ENCODE measurements at places on chromosomes 5 and 9.
A peak's percentile ranks its signal among the peaks of the same experiment; 100 is the strongest.

- DNase-seq: no peak
Measured at GRCh38 chr5:117235786-117236185, 661.2 kb upstream of the SEMA6A start.

DNA sequence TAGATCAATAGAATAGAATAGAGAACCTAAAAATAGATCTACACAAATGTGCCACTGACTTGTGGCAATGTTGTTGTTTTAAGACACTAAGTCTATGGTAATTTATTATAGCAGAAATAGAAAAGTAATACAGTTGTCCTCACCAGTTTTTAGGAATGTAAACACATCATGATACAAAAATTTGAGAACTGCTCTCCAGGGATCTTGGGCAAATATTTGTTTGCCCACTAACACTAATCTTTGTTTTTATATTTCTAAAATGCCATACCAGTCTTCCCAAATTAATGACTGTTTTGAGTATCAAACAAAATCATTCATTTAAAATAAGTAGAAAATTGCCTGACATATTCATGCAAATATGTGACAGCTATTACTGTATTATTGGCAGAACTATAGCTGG is 297.6 kb downstream of the BRINP1 start:
- no peak for DNase-seq

DNA sequence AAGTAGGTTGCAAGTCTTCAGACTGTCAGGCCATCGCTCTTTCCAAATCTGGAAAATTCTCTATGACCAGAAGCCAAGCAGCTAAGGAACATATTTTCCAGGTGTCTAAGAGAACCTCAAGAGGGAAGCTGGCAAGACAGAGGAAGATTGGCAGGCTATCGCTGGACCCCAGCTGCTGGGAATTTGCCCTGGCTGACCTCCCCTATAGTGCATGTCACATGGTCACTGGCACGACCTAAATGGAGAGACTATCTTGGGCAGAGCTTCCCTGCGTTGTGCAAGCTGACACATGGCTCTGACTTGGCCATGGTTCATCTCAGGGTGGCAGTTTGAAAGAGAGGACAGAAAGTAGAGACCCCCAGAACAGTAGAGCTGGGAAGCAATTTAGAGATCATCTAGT is 104.9 kb upstream of the ZNF618 start:
- no peak for DNase-seq

DNA sequence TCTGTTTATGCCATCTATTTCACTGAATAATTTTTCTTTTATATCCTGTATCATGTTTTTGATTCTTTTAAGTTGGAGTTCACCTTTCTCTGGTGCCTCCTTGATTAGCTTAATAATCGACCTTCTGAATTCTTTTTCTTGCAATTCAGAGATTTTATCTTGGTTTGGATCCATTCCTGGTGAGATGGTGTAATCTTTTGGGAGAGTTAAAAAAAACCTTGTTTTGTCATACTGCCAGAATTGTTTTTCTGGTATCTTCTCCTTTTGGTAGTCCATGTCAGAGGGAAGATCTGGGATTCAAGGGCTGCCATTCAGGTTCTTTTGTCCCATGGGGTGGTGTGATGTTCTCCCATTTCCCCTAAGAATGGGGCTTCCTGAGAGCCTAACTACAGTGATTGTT is 800.8 kb upstream of the TYRP1 start:
- DNase-seq: no peak

GRCh38 chr9:109730228-109730627 is 49.8 kb upstream of the PALM2AKAP2 start:
- no peak for DNase-seq

DNA sequence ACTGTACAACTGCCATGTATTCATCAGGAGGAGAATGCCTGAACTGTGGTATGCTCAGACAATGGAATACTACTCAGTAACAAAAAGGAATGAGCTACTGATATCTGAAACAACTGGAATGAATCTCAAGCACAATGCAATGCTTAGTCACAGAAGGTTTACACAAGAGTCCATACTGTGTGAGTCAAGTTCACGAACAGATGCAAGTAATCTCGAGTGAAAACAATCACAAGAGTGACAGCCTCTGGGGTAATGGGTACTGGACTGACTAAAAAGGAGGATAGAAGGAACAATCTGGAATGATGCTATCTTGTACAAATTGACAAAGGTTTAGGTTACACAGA is 19.5 kb upstream of the GOLGA1 start:
- no peak for DNase-seq

DNA sequence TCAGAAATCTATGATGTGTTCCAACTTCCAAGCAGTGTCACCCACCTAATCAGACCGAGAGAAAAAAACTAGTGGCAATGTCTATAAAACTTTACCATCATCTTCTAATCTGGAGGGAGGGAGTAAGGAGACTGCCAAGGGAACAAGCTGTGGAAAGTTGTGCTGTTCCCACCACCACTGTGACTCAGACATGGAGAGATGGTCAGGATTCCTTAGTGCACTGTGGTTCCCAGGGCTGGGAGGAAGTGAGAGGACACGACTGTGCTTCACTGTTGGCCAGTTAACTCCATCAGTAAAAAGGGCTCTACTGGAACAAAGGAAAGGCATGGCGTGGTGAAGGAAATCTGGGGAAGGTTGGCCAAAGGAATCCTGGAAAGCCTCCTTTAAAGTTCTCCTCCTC is 18.8 kb downstream of the TICAM2 start:
- no peak for DNase-seq

DNA sequence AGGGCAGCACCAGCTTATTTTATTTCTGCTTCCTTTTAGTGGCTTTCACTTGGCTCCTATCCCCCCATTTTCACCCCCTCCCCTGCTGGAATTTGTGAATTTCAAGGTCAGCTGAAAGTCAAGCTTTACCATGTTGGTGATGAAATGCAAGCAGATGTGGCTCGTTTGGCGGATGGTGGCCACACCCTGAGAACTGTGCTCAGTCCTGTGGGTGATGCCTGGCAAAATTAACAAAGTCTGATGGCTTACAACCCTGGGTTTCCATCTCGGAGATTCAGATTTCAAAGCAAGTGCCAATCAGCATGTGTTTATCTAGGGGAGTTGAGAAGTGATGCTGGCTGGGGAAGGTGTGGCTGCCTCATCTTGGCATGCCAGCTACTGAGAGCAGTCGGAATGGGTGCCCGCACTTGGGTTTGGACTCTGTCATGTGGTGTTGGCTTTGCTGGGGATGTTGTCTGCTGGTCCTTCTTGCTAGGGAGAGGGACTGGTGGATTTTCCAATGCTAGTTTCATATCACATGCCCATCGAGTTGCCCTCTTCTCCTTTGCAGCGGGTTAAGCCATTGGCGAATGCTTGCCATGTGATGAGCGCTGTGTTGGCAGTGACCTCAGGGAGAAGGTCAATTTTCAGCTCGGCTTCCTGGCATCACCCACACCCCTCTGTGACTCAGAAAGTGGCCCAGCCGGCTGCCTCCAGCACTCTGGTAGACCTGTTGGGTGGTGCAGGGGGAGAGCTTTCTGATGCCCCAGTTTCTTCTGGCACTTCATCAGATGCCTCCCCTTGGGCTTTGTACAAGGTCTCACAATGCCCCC is 77.0 kb upstream of the PITX1 start:
- DNase-seq: no peak

- no peak for DNase-seq
Measured at GRCh38 chr9:109166771-109167601, at the start of gene FRRS1L. FRRS1L (minus strand) TSS chr9:109167249; CDS start chr9:109167138, 111 bp downstream.

- DNase-seq: peak; percentile 27
Measured at GRCh38 chr9:137128158-137128861, 10.6 kb upstream of the GRIN1 start.

DNA sequence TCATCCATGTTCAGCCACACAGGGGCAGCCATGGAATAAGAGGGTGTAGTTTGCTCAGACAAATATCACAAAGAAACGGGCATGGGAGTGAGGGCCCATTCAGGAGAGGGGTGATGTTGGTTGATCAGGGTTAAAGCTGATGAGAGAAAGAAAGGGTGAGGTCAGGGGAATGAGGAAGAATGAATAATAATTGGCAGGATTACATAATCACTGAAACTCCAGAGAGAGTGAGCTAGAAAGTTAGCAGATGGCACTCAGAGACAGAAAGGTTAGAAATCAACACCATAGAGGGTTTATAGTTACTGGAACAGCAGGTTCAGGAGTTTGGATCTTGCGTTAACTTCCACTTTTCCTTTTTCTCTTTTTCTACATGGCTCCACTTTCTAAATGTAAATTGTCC is 113.9 kb downstream of the TAF11L14 start:
- DNase-seq: no peak

- DNase-seq: no peak
Measured at GRCh38 chr9:79977074-79977435, 405.3 kb downstream of the TLE4 start.

GRCh38 chr5:38878391-38879077 is 32.7 kb downstream of the OSMR start:
- DNase-seq: no peak

DNA sequence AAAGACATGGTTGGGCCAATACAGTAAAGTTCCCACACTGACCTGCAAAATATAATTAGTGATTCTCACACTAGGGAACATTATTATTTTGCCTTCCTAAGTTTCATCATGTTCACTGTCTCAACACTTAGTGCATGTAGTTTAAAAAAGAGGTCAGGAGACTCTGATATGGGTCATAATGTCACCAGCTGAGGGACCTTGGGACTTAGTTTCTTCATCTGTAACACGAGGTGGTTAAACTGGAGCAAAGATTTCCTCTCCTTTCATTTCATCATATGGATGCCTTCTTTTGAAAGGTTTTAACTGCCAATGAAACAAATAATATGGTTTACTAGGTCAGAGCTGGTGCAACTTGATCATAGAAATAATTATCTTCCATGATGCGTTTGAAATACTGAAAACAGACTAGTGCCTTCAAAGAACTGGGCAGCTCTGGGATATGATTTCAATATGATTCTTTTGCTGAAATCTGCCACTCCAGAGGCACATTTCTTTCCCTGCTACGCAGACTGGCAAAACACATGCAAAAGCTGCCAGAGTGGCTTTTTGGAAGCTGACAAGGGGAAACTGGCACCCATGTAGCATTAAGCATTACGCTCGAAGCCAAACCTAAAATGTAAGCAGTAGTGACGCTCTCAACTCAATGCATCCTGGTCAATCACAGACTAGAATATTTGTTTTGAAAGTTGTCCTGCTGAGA is 20.8 kb downstream of the RETREG1 start:
- DNase-seq: no peak

DNA sequence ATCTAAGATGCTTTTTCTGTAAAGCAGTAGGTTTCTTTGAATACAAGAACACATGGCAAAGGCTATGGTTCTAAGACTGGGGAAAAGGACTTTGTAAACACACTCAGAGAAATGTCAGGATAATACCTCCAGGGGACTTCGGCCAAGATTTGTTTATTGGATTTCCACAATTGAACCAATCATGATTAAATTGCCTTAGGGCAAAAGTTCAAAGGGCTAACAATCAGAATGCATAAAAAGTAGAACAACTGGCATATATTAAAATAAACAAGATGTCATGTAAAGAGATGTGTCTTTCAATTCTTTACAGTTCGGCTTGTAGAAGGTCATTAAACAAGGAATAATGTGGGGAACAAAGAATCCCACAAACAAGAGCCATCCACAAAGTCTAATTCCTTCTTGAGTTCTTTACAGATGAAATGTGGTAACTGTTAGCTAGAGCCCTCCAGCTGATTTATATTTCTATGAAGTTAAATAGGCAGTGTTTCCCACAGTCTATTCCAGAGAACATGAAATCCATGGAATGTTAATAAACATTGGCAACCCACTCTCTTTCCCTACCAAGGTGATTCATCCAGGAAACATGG is 565.5 kb downstream of the ZNF608 start:
- no peak for DNase-seq

- DNase-seq: no peak
Measured at GRCh38 chr5:139837711-139838380, 42.2 kb downstream of the PSD2 start.

GRCh38 chr5:133325864-133326263 is 274.1 kb downstream of the HSPA4 start:
- DNase-seq: no peak

- no peak for DNase-seq
Measured at GRCh38 chr9:133990366-133991213, 1.5 kb downstream of the VAV2 start.

DNA sequence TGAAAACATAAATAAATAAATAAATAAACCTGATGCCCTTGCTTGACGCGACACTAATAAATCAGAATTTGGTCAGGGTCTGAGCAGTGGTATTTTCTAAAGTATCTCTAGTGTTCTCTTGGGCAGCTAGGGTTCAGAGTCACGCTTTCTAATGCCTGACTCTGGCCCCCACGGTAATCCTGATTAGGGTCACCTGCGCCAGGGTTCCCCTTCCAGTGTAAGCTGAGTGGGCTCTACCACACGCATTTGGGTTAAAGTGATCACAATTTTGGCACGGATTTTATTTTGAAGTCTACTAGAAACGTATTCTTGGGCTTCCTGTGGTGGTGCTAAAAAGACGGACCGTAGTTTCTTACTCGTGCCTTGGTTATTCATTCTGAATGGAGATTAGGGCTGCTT is 651 bp downstream of the TTC1 start:
- DNase-seq: no peak

DNA sequence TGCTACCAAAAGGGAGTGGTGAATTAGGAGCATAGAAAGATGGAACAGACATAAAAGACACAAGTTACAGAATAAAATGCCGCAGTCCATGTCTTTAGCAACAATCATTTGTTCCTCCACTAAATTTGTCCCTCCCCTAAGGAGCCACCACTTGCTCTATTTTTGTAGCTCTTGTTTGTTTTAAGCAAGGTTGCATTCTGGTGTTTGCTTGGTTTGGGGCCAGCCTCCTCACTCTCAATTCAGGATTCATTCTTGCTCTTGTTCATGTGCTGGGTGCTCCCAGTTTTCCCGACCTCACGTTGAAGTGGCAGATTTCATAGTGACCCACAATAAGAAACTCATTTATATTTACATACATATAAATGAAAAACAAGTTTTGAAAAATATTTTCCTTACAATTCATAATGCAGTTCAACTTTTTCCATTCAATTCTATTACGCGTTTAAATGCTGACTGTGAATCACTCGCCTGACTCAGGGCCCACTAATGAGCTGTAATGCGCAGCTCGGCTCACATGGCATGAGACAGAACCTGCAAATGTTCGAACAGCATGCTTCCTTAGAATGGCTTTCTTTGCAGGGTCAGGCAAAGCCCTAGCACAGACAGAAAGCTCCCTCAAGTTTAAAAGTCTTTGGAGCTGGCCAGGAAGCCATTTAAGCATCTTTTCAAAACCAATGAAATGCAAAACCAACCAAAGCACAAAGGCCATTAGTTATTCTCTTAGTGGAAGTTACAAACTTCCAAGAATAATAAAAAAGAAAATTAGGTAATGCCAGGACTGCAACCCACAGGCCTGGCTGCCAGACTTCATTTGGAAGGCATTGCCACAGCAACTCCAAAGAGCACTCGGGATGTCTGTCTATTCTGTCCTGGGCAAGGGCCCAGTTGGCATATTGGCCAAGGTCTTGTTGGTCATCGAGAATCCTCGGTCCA is 41.7 kb downstream of the RETREG1 start:
- DNase-seq: no peak
